ENCODE measurements at places on chromosomes 1 and 21.

DNA sequence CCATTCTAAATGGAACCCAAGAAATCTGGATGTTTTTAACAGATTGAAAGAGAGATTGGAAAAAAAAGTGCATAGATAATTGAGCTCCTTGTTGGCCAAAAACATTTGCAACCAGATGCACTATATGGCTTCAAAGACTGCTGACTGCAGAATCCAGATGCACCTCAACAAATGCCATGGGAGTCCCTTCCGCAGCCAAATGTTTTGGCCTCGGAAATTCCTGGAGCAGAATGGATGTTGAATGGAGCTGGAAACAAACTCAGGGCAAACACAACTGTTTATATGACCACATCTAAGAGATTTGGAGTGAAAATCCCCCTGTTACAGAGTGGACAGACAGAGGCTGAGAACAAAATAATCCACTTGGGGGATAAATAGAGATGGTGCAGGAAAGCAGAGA lies 285.0 kb upstream of the NFIA start:
- DNase-seq = peak; percentile 51

GRCh38 chr1:9271861-9272595 lies 20.7 kb upstream of the SPSB1 start:
- no peak for DNase-seq

DNA sequence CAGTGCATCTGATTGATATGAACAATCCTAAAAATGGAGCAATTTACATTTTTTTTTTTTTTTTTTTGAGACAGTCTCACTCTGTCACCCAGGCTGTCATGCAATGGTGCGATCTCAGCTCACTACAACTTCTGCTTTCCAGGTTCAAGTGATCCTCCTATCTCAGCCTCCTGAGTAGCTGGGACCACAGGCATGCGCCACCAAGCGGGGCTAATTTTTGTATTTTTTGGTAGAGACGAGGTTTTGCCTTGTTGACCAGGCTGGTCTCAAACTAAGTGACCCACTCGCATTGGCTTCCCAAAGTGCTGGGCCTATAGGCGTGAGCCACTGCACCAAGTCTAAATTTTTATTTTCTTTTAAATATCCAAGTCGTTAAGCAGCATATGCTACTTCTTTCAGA lies 109.0 kb downstream of the FAF1 start:
- DNase-seq = no peak

- no peak for DNase-seq
Observed at GRCh38 chr21:33942426-33942825, 26.8 kb upstream of the ATP5PO start.

DNA sequence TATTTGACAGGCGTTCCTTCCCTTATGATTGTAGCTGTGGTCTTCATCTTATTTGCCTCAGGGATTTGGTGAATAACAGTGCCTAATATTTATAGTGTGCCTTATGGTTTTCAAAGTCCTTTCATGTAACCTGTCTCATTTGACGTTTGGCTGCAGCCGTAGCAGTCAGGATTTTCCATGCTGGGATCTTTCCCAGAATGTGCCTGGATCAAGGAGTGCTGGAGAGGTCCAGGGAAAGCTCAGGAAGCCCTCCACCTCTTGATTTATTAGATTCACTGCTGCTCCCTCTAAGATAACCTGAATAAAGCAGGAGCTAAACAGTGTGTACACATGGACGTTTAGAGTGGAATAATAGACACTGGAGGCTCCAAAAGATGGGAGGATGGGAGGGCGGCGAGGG lies 5.2 kb downstream of the C1orf21 start:
- DNase-seq = no peak

- DNase-seq = no peak
Observed at GRCh38 chr1:20732071-20732587, 374 bp downstream of the SH2D5 start.

- DNase-seq = no peak
Observed at GRCh38 chr1:224816062-224816461, 113.4 kb upstream of the DNAH14 start.

Data from skin of body (tissue), 3 donors.